Dermis blood vessel endothelial cell (primary cell): ENCODE measurements at places on chromosomes 7 and 10. TPM values are rescaled to one million over a fixed set of nuclear protein-coding genes. Genes with fewer than 3 reads are reported as not detected.

Gene RINT1
- 11.9 and 18.4 TPM in 2 replicates for total RNA-seq

Gene ACTL6B
- total RNA-seq, result not detected in 2 replicates

Gene CALD1
- total RNA-seq, result 228 and 258 TPM in 2 replicates

Gene VKORC1L1
- 24.3 and 38.5 TPM in 2 replicates for total RNA-seq

Gene AMPH
- total RNA-seq, result not detected in 2 replicates

Gene POU6F2
- total RNA-seq, result not detected in 2 replicates

Gene SLC39A12
- under 0.01 TPM in 1 of 2 replicates, not detected in the other for total RNA-seq

Gene ZNF425
- total RNA-seq, result 3.5 and 3.9 TPM in 2 replicates

Gene PTN
- total RNA-seq, result under 0.01 TPM in 1 of 2 replicates, not detected in the other

Gene KCNMA1
- total RNA-seq, result under 0.01 and 0.05 TPM in 2 replicates

Gene CLDN3
- total RNA-seq, result 1.4 and 1.5 TPM in 2 replicates

Gene HSPA14
- 8.8 and 17.6 TPM in 2 replicates for total RNA-seq

Gene SLC26A3
- not detected in 2 replicates for total RNA-seq

Gene TMEM184A
- total RNA-seq, result under 0.01 and 0.05 TPM in 2 replicates

Gene NXPH1
- total RNA-seq, result not detected in 2 replicates

Gene NEUROD6
- total RNA-seq, result not detected in 2 replicates

Gene PIK3CG
- 4.1 and 6.6 TPM in 2 replicates for total RNA-seq

Gene GRM3
- total RNA-seq, result not detected in 2 replicates

Gene TMEM270
- total RNA-seq, result not detected in 2 replicates

Gene NUTM2E
- total RNA-seq, result not detected in 2 replicates

Gene DNAH11
- 0.34 and 0.65 TPM in 2 replicates for total RNA-seq

Gene MMD2
- not detected in 2 replicates for total RNA-seq

Gene SEPTIN7
- total RNA-seq, result 193 and 369 TPM in 2 replicates

Gene STEAP4
- not detected in 2 replicates for total RNA-seq

Gene SAMD9
- total RNA-seq, result 20.4 and 24.4 TPM in 2 replicates

Gene FANK1
- 0.51 and 0.65 TPM in 2 replicates for total RNA-seq

Gene HMX2
- not detected in 2 replicates for total RNA-seq

Gene PAPSS2
- 98.9 and 138 TPM in 2 replicates for total RNA-seq

Gene PRF1
- not detected in 2 replicates for total RNA-seq

Gene GTF2IRD1
- 6.1 and 7.4 TPM in 2 replicates for total RNA-seq

Gene SOSTDC1
- 0.05 and 0.17 TPM in 2 replicates for total RNA-seq

Gene PCLO
- 3.7 and 5.7 TPM in 2 replicates for total RNA-seq

Gene SPDYE6
- not detected in 2 replicates for total RNA-seq

Gene OR9A2
- not detected in 2 replicates for total RNA-seq

Gene RARRES2
- total RNA-seq, result 0.65 and 1.9 TPM in 2 replicates

Gene ZNF853
- total RNA-seq, result 0.93 and 1.0 TPM in 2 replicates

Gene CACNA2D1
- 20.6 and 35.7 TPM in 2 replicates for total RNA-seq

Gene PLEKHS1
- not detected in 2 replicates for total RNA-seq

Gene SEMA3E
- total RNA-seq, result 0.34 and 0.37 TPM in 2 replicates

Gene PNLIP
- not detected in 2 replicates for total RNA-seq

Gene IMPDH1
- 59.6 and 107 TPM in 2 replicates for total RNA-seq

Gene CALML5
- total RNA-seq, result not detected in 2 replicates

Gene FEZF1
- not detected in 2 replicates for total RNA-seq

Gene ZNF800
- total RNA-seq, result 15.2 and 15.8 TPM in 2 replicates

Gene FOXP2
- 3.7 and 11.4 TPM in 2 replicates for total RNA-seq

Gene ARHGAP22
- total RNA-seq, result 8.3 and 19.0 TPM in 2 replicates

Gene ITPRID1
- total RNA-seq, result not detected in 2 replicates

Gene GRM8
- total RNA-seq, result 0.09 TPM in 1 of 2 replicates, not detected in the other

Gene EVX1
- total RNA-seq, result not detected in 2 replicates

Gene CYP26C1
- 1.9 and 5.4 TPM in 2 replicates for total RNA-seq

Gene CTAGE4
- 0.17 TPM in 1 of 2 replicates, not detected in the other for total RNA-seq

Gene HOXA3
- total RNA-seq, result 2.4 and 6.0 TPM in 2 replicates

Gene OTUD1
- 8.4 and 9.9 TPM in 2 replicates for total RNA-seq

Gene TEX47
- total RNA-seq, result not detected in 2 replicates

Gene SYT15B
- total RNA-seq, result 0.51 and 1.2 TPM in 2 replicates

Gene LRRC17
- 1.2 and 2.0 TPM in 2 replicates for total RNA-seq
